ENCODE measurements at places on chromosomes 16 and 17.

DNA sequence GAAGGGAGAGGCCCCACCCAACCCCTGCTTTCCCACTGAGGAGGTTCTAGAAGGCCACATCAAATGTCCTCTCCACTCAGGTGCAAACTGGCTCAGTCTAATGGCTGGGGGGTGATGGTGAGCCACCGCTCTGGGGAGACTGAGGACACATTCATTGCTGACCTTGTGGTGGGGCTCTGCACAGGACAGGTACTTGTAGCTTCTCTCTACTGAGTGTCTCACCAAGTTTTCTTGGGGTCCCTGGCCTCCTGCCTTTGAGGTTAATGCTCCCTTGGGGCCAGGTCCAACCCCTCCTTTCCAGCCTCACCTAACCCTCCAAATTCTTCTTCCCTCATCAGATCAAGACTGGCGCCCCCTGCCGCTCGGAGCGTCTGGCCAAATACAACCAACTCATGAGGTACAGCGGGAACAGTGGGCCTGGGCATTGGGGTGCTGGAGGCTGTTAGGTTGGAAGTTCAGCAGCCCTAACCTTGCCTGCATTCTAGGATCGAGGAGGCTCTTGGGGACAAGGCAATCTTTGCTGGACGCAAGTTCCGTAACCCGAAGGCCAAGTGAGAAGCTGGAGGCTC is 5.7 kb downstream of the ENO3 start:
- no peak for DNase-seq

DNA sequence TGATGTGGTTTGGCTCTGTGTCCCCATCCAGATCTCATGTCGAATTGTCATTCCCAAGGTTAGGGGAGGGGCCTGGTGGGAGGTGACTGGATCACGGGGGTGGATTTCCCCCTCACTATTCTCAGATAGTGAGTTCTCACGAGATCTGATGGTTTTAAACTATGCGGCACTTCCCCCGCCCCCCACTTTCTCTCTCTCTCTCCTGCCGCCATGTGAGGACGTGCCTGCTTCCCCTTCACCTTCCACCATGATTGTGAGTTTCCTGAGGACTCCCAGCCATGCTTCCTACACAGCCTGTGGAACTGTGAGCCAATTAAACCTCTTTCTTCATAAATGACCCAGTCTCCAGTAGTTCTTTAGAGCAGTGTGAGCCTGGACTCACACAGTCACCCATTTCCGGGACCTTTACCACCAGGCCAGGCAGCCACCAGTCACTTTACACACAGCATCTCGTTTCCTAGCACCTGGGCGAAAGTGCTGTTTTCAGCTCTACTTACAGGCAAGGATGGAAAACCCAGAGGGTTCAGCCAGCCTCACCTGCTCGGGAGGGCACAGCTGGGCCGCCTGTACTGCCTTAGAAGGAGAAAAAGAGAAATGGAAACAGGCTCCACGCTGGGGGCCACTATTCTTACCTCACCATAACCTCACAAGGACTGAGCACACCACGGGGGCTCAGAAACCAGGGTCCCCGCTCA is 13.8 kb upstream of the ZC3H18 start:
- no peak for DNase-seq

GRCh38 chr16:24346734-24347133 is 90.6 kb downstream of the CACNG3 start:
- DNase-seq: no peak

GRCh38 chr16:10878644-10879501 is 1.9 kb downstream of the CIITA start:
- no peak for DNase-seq

DNA sequence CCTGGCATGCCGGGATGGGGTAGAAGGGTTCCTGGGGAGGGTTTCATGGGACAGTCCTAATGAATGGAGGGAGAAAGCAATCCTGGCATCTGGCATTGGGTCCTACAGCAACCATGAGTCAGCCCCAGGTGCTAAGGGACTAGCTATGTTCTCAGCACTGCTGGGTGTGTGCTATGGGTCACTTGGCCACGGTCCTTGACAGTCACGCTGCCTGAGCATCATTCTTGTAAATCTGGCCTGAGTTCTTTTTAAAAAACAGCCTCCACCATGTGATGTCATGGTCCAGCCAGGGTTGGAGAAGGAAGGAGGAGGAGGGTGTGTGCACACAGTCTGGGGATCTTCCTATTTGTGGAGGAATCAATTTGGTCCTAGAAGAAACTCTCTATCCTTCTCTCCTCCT is 6.2 kb upstream of the RAMP2 start:
- no peak for DNase-seq
